ENCODE measurements at places on chromosomes 2 and 18.

GRCh38 chr18:79778291-79778791 lies 19.4 kb upstream of the KCNG2 start:
- no peak for DNase-seq

GRCh38 chr2:118098307-118099030 lies 10.2 kb downstream of the INSIG2 start:
- DNase-seq, result no peak

DNA sequence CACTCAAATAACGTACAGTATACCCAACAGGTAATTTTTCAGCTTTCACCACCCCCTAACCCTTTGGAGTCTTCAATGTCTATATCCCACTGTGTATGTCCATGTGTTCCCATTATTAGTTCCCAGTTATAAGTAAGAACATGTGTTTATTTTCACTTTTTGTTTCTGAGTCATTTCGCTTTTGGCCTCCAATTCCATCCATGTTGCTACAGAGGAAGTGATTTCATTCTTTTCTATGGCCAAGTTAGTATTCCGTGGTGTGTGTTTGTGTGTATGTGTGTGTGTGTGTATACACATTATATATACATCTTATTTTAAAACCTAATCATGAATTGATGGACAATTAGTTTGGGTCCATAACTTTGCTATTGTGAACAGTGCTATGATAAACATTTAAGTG lies 464.4 kb downstream of the CMPK2 start:
- no peak for DNase-seq

DNA sequence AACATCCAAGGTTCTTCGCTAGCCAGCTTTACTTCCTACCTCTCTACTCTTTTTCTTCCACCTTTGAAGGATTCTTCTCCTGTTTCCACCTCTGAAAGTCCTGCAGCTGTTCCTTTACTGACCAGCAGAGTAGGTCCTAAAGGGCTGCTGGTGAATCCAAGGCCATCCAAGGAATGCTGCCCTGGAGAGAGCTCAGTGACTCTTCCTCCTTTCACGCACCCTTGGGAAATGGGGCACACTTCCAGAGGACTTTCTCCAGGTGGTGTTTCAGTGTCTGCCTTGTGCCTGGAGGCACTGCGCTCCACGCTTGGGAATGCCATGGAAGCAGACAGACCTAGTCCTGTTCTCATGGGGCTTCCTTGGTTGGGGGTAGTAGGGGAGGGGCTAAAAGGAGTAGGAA lies 45.4 kb downstream of the SLC16A14 start:
- no peak for DNase-seq

GRCh38 chr2:72602711-72603110 lies 223.1 kb downstream of the EXOC6B start:
- no peak for DNase-seq

DNA sequence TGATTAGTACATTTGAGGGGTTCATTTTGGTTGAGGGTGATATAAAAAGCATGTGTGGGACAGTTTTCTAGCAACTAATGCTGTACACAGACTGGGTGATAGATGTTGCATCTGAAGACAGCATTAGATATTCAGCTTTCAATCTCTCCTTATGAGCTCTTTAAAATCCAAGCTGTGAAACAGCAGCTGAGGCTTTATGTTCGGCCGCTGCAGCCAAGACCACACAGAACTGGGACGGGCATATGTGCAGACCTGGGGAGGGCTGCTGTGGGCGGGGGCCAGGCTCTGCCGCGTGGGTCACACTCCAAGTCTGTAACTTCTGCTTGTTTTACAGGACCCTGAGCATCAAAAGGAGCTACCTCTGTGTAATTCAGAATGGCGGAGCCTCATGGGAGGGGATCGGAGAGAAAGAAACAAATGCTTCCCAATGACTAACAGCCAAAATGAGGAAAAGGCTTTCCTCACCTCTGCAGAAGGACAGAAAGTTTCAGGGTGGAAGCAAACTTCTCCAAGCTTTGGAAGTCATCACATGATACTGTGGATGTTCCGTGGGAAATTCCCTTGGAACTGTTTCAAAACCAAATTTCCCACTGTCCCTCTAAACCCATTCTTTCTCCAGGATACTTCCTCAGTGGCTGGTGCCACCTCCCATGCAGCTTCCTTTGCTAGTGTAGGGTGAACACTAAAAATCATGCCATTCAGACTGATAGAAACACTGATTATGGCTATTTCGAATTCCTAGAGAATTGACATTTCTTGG lies 711.9 kb upstream of the ID2 start:
- DNase-seq, result no peak

DNA sequence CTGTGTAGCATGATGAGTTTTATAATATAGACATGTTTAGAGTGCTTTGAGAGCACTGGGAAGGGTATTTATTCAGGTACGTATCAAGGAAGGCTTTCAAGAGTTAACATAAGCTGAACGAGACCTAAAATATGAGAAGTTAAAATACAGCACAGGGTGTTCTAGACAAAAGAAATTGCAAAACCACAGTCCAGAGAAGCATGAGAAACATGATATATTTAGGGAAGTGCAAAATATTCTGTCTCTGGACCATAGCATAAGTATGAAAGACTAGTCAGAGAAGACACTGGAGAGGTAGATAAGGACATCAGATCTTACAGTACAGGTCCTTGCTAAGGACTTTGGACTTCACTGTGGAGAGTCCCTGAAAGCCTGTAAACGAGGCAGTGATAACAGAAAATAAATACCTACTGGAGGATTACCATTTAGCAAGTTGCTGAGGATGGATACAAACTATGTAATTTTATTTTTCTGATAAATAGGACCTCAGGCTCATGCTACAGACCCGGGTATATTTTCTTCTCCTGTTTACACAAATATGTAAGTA lies 43.7 kb downstream of the FSIP2 start:
- no peak for DNase-seq

DNA sequence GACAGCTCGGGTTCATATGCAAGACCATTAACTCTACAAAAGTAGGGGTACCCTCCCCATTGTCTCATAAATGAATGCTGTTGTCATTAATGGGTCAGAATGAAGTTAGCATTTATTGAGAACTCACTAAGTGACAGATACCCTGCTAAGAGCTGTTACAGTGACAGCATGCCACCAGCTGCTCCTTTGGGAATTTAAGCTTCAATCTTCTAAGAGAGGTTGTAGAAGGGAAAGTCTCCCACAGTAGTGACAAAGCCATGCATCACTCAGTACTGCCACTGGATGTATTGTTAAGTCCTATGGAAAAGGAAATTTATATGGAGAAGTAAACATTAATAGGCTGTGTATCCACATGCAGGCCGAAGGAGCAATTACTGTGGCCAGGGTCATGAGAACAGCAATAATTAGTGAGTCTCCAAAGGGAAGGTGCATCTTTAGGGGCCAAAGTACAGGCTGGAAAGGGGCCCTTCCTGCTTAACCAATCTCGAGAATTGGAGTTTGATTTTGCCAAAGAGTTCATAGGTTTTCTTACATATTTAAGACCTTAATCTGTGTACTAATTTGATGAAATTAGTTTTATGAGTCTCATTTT lies 64.5 kb upstream of the FAM124B start:
- DNase-seq, result peak; percentile 69

- DNase-seq, result peak; percentile 65
Observed at GRCh38 chr2:43217228-43218154, 8.9 kb downstream of the ZFP36L2 start.

- no peak for DNase-seq
Observed at GRCh38 chr2:71379086-71379485, 47.5 kb downstream of the ZNF638 start.

- DNase-seq, result no peak
Observed at GRCh38 chr2:45806563-45807358, 155.3 kb downstream of the PRKCE start.

GRCh38 chr18:56269958-56270357 lies 368.4 kb downstream of the TXNL1 start:
- DNase-seq, result no peak

GRCh38 chr2:196247114-196247975 lies 76.0 kb upstream of the STK17B start:
- no peak for DNase-seq

GRCh38 chr18:56060967-56061541 lies 473.1 kb upstream of the TCF4 start:
- peak; percentile 40 for DNase-seq

DNA sequence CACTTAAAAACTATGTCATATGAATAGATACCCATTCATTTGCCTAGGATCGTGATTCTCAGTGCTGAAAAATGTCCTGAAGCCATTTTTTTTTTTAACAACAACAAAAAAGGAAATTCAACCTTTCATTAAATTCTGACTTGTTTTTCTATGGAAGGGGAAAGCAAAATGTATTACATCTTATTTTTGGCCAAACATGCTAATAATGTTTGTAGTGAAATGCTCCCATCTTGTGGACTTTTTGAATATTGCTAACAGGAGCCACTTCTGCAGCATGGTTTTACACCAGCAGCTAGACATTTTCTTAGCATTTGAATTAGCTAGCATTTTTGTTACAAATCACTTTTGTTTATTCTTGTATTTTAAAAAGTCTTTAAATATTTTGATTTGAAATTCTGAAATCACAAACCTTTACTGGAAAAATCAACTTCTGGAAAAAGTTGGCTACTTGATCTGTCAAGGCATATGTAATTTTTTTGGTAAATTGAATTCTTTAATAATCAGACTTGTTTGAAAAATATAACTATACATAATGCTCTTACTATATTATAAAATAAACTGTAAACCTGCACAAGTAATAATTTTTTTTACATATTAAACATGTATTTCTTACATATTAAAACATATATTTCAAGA lies 75.8 kb downstream of the KIDINS220 start:
- DNase-seq, result peak; percentile 43

- DNase-seq, result no peak
Observed at GRCh38 chr2:151137526-151137925, 124.1 kb downstream of the RBM43 start.

GRCh38 chr2:134712299-134712698 lies 6.5 kb downstream of the TMEM163 start:
- DNase-seq, result no peak

DNA sequence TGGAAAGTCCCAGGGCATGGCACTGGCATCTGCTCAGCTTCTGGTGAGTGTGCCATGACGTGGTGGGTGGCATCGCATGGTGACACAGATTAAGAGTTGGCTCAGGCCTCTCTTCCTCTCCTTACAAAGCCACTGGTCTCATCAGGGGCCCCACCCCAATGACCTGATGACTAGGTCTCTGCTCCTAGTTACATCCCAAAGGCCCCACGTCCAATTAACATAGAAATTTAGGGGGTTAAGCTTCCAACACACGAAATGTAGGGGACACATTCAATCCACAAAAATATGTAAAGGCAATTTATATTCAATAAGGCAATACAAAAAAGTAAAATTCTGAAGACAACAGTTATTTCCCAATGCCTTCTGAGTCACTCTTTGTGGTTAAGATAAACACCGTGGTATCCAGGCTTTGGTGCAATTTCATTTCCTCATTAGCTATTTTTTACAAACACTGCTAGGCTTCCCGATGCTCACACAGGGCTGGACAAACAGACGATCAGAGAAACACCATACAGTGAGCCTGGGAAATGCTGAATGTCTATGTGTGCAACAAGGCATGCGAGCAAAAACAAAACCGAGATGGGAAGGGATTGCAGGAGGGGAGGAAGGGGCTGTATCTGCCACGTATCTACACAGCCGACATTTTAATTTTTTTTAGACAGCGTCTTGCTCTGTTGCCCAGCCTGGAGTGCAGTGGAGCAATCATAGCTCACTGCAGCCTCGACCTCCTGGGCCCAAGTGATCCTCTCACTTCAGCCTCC lies 67.2 kb downstream of the MBP start:
- DNase-seq, result no peak

DNA sequence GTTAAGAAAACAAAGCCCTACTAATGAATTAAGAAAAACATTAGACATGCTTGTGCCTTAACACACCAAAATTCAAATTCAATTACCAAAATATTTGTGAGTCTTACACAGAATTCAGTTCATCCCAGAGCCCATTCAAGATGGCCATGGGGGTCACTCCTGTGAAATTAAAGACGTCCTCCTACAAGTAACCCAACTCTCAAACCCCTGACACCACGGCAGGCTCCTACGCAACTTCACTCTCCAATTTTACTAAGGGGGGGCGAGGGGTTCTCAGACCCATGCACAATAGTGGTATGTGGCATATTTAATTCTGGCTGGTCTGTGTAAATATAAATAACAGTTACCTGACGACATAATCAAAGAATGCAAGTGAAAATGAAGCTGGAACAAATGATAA lies 5.0 kb downstream of the ZNF516 start:
- DNase-seq, result peak; percentile 34

GRCh38 chr2:121197369-121198091 lies 87.5 kb downstream of the TFCP2L1 start:
- no peak for DNase-seq

DNA sequence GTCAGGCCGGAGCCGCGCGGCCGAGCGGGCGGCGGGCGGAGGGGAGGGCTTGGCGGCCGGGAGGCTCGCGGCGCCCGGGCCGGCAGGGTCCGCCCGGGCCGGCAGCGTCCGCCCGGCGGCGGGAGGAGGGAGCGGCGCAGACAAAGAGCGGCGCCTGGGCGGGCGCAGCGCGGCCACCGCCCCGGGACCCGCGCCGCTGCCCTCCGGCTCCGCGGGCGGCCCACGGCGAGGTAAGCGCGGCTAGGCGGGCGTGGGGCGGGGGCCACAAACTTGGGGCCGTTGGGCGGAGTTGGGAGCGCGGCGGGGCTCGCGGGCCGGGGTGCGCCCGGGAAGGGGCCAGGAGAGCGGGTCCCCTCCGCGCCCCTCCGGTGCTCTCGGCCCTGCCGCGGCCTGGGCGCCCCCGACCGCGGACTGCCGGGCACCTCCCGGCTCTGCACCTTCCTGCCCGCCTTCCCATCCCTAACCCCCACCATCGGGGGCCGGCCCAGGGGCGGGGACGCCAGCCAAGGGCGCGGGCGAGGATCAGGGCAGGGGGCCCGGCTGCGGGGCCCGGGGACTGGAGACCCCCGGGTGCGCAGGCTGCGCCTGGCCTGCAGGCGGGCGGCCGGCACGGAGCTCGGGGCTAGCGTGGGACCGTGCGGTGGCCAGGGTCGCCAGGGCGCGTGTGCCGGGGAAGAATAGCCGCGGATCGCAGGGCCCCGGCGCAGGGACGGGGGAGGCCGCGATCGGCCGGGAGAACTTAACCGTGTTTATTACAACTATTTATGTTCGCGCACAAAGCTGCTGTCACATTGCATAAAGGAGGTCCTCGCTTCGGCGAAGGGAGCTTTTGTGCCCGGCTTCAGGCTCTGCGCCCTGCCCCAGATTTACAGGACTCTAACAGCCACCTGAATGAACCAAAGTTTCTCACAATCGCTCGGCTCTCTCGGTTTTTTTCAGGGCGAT lies at the start of gene NCK2:
TSS of gene NCK2 (plus strand) at position 4 of the 945 bp plus-strand sequence. CDS start 110,152 bp downstream, outside the sequence.
- DNase-seq, result peak; percentile 41

DNA sequence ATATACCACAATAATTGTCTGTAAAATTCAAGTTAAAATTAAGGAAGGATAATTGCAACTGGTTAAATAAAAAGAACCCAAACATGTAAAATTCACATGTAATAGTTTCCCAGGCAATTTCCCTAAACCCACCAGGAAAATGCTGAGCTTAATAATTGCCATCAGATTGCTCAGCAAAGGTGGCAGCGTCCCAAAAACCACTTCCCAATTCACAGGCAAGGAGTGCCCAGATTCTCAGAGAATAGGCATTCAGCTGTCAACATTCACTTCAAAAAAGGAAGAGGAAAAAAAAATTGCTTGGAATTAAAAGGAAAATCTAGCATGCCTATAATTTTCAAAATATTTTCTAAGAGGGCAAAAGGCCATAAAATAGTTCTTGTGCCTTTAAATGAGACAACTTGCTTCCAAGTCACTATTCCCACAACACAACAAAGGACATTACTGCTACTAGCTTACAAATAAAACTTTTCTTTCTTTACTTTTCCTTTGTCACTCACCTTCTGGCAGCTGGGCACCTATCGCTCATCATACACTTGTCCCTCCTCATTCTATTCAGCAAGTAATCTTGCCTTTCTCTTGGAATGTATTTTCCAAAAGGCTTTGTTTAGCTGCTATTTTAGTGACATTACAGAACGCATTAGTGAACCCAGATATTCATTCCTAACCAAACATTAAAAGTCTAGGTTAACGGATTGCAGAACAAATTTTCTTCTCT lies 15.2 kb downstream of the SRBD1 start:
- DNase-seq, result no peak
